ENCODE measurements at places on chromosomes 6 and 20. TPM values are rescaled to one million over a fixed set of nuclear protein-coding genes. Genes with fewer than 3 reads are reported as not detected.
A peak's percentile ranks its signal among the peaks of the same experiment; 100 is the strongest.

Gene AGPAT4
- 15.4 TPM for total RNA-seq

DNA sequence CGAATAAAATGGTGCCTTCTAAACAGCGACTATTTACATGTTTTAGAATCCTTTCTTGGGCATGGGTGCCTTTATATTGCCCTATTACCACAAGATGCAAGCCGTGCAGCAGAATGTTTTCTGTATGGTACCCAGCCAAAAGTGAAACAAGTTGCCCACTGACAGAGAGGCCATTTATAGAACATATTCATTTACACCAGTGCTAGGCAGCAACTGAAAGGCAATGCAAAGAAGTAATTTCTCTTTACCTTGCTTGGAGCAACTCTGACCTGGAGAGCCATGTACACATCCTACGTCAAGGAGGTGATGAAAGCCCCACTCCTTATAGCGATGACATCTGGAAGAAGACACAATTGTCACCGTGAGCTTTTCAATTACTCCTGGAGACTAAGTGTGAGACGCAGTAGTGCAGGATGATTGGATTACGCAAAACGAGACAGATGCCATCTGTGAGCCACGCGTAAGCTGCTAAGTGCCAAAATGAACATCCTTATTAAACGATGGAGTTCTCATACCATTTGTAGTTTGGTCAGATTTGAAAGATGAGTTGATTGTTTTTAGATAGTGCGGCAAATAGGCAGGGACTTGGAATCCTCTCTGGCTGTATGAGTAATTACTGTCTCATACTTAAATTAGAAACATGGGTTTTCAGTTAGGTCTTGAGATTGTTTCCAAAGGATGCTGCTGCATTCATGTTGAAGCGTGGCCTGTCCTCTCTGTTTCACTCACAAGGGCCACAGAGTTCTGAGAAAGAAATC lies at the start of gene TMEM244:
TSS of gene TMEM244 (minus strand) at position 408 of the 758 bp plus-strand sequence. CDS start at position 281, 127 bp downstream.
- no peak for DNase-seq

- no peak for DNase-seq
These were observed 301.9 kb downstream of the TFAP2A start for GRCh38 chr6:10112871-10113549.

DNA sequence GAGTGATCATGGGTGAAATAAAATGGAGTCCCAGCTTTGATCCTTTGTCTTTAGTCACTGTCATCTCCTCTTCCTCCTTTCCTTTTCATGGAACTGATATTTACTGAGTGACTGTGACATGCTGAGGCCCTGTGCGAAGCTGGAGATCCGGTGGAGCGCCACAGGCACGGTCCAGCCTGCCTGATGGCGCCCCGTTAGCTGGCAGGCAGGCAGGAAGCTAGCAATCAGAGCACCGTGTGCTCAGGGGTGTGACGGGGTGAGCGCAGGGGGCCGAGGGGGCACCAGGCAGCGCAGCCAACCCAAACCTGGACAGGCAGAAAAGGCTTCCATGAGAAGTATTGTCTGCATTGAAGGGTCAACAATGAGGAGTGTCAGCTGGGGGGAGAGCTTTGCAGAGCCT lies 100.2 kb upstream of the AKAP12 start:
- DNase-seq, result no peak

DNA sequence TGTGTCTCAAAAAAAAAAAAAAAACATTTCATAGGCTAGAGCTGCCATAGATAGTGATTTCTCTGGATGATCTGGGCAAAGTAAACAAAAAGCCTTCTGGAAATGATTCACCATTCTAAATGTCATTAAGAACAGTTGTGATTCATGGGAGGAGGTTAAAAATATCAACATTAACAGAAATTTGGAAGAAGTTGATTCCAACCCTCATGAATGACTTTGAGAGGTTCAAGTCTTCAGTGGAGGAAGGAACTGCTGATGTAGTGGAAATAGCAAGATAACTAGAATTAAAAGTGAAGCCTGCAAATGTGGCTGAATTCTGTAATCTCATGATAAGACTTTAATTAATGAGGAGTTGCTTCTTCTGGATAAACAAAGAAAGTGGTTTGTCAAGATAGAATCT lies 26.8 kb upstream of the MMP24 start:
- DNase-seq, result no peak

- no peak for DNase-seq
These were observed 200.9 kb downstream of the EDN1 start for GRCh38 chr6:12490904-12491571.

GRCh38 chr6:31246051-31246521 lies 25.8 kb downstream of the HLA-C start:
- DNase-seq, result peak; percentile 66

GRCh38 chr6:12606616-12607015 lies 110.0 kb upstream of the PHACTR1 start:
- DNase-seq, result no peak
